ENCODE measurements at places on chromosomes 7 and 10. TPM values are rescaled to one million over a fixed set of nuclear protein-coding genes. Genes with fewer than 3 reads are reported as not detected.

Gene DNMBP
- total RNA-seq = 2.7 TPM

- DNase-seq = no peak
Measured at GRCh38 chr7:142880876-142881505, 4.6 kb downstream of the TRPV6 start.

Gene DLG5
- 34.0 TPM for total RNA-seq

Gene PANK1
- total RNA-seq = 43.5 TPM

Gene TMEM270
- not detected for total RNA-seq

- no peak for DNase-seq
Measured at GRCh38 chr10:28072573-28072972, 73.7 kb upstream of the ODAD2 start.

DNA sequence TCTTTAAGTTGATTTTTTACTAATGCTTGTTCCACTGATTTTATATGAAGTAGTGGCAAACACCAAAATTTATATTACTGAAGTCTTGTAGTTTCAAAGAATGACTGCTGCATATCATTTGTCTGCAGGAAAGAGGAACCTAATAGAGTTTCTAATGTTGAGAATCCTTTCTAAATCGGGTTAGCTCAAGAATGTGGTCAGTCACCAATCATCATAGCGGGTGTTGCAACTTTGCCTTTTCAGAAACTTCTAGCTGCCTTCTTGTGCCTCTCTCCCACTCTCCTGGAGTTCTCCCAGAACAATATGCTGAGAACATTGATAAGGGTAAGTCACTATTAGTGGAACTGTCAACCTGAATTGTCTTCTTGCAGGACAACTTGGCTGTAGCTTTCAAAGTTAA lies 524.8 kb upstream of the SORCS1 start:
- no peak for DNase-seq

GRCh38 chr10:110274647-110275046 lies 30.1 kb downstream of the SMNDC1 start:
- no peak for DNase-seq

Gene WAPL
- total RNA-seq = 80.3 TPM

DNA sequence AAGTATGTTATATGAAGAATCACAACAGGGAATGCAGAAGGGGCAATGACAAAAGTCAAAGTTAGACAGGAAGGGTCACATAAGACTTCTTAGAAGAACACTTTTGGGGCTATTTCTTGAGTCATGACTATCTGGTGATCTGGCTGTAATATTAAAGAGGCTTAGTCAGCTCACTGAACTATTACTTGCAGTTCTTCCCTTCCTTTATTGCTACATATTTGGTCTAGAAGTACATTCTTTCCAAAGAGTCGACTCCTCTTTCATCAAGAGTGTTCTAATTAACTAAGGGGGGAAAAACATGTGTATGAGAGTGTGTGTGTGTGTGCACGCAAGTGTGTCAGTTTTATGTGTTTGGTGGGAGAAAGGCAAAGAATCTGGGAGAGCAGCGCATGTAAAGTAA lies 247.3 kb upstream of the LRRTM3 start:
- DNase-seq = no peak

Gene ADAM22
- total RNA-seq = 90.6 TPM

Gene AMPH
- total RNA-seq = 17.0 TPM

DNA sequence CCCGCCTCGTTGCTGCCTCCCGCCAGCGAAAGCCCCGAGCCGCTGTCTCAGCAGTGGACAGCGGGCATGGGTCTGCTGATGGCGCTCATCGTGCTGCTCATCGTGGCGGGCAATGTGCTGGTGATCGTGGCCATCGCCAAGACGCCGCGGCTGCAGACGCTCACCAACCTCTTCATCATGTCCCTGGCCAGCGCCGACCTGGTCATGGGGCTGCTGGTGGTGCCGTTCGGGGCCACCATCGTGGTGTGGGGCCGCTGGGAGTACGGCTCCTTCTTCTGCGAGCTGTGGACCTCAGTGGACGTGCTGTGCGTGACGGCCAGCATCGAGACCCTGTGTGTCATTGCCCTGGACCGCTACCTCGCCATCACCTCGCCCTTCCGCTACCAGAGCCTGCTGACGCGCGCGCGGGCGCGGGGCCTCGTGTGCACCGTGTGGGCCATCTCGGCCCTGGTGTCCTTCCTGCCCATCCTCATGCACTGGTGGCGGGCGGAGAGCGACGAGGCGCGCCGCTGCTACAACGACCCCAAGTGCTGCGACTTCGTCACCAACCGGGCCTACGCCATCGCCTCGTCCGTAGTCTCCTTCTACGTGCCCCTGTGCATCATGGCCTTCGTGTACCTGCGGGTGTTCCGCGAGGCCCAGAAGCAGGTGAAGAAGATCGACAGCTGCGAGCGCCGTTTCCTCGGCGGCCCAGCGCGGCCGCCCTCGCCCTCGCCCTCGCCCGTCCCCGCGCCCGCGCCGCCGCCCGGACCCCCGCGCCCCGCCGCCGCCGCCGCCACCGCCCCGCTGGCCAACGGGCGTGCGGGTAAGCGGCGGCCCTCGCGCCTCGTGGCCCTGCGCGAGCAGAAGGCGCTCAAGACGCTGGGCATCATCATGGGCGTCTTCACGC lies 825 bp downstream of the ADRB1 start:
- no peak for DNase-seq

DNA sequence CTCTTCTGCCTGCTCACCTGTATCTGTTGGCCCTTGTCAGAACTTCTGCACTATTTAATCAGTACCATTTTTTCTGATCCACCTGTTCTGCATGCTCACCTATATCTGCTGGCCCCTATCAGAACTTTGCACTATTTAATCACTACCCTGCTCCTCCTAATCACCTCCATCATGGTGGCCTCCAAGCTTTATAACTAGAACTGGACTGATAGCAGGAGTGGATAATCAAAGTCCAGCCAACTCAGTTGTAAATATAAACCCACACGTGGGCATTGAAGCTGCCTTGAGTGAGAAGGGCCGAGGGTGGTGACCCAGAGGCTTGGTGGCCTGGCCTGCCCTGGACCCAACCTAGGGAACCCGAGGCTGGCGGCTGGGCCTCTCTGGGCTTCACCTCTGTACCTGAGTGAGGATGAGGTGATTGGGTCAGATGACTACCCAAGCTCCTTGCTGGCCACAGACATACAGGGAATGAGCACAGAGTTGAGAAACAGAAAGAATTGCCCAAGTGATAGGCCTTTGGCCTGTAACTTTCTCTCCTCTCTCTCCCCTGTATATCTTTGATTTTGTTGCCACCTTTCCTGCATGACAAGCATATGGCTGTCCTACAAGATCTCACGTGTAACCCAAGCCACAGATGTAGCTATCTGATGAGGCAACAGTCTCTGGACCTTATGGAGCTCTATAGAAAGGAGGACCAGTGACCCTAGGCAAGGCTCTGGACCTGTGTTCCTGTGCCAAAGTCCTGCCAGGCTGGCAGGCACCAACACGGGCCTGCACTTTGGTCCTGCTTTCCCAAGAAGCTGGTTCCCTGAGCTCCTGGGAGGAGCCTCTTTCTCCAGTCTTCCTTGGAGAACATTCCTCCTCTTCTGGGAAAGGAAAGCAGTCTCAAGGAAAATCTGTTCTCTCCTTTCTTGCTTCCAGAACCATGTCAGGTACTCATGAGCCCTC lies 23.4 kb upstream of the FAM3C start:
- no peak for DNase-seq
